Brain (organoid and tissue), 16 donors: ENCODE measurements at places on chromosomes 3 and 15.

DNA sequence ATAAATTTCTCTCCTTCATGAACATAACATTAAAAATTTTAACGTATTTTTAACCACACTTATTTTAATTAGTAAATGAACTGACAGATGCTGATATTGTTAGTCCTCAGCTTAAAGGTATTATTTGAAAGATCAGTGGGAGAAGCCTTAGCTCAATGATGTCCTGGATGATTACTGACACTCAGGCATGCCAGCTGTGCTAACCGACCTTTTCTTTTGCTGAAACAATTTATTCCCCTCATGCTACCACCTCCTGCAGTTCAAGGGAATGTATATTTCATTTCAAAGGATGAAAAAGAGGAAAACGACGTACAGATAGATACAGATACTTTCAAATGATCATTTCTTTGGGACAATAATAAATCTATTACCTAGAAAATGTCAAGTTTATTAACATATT lies 620.8 kb downstream of the FGF12 start:
- peak; percentile 60 for DNase-seq

DNA sequence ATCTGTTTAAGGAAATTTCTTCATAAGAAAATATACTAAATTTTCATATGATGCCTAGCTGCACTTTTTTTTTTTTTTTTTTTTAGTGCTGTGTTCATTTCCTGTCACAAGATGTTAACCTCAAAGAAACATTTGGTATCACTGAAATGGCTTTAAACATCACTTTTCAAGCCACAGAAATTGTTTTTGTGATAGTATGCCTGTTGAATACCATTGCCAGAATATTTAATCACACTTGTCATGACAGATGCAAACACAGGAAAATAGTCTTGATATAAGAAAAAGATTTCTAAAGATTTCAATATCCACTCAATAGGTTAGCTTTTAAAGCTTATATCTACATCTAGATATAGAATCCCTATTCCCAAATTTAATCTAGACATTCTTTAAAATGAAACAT lies 608.5 kb upstream of the AGTR1 start:
- no peak for DNase-seq

GRCh38 chr15:29452881-29453731 lies 183.5 kb upstream of the NSMCE3 start:
- DNase-seq = no peak

- DNase-seq = no peak
Observed at GRCh38 chr3:177439694-177440269, 242.5 kb upstream of the TBL1XR1 start.

DNA sequence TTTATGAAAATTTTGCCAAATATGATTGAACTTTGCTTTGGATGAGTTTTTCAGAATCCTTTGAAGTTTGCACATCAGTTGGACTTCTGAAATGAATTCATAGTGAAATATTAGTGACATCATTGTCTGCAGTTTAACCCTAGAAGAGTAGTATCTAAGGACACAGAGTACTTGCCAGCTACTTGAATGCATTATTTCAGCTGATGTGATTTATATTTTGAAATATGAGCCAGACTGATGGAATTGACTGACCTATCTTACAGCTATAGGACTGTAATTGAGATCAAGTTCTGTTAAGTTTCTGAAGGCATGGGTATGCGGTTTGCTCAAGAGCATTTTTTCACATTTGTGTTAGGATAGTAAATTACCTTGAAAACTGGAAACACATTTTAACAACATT lies 51.2 kb downstream of the LYSMD4 start:
- no peak for DNase-seq

GRCh38 chr15:71334873-71335272 lies 219.6 kb downstream of the THSD4 start:
- peak; percentile 43 for DNase-seq

DNA sequence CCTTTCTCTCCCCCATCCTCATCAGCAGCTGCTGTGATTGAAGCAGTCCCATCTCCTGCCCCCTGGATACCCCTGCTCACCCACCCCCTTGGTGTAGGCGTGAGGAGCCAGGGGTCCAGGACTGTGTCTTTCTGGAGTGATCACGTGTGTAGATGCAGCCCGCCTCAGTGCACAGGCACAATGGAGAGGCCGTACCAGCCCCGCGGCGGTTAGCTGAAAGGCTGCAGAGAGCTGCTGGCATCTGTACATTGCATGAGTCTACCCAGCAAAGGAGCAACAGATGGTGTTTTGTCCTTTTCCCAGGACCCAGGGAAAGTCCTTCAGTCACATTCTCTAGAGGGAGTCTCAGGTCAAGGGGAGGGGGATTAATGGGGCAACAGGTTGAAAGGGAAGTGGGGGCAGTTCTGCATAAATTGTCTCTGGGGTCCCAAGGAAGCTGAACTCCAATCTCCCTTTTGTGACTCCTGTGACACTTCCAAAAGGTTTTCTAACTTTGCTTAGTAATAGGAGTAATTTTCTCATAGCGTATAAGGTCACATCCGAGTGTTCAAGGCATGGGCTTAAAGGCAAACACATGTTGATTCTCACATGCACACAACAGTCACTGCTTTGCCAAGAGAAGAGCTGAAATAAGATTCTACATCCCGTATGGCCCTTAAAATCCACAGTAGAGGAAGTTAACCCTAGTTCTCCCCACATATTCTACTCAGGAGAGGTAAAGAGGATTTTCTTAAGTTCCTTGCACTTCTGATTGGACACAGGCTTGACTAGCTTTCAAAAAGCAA lies 7.1 kb downstream of the CSPG5 start:
- peak; percentile 89 for DNase-seq

GRCh38 chr3:14441920-14442300 lies 39.5 kb downstream of the SLC6A6 start:
- DNase-seq = no peak

DNA sequence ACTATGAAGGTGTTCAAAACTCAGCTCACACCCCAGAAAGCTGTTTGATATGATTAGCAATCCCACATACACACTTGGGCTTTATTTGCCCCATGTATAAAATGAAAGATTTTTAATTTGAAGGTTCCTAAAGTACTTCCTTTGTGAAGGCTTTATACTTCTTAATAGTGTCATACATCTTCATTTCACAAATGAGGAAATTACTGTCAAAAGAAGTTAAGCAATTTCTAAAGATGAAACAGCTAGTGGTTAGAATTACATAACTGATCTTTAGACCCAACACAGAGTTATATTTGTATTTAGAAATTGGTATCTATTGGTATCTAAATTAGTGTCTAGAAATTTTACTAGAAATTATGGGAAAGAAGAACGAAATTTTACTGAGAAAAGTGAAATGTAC lies 7.1 kb downstream of the CD200R1 start:
- DNase-seq = no peak

- no peak for DNase-seq
Observed at GRCh38 chr15:79543097-79543496, 111.0 kb downstream of the MINAR1 start.

- DNase-seq = no peak
Observed at GRCh38 chr3:72079369-72079872, 294.5 kb upstream of the PROK2 start.

GRCh38 chr15:84572231-84572630 lies 28.6 kb upstream of the ZSCAN2 start:
- no peak for DNase-seq

GRCh38 chr15:69660658-69661405 lies 208.2 kb downstream of the RPLP1 start:
- no peak for DNase-seq

DNA sequence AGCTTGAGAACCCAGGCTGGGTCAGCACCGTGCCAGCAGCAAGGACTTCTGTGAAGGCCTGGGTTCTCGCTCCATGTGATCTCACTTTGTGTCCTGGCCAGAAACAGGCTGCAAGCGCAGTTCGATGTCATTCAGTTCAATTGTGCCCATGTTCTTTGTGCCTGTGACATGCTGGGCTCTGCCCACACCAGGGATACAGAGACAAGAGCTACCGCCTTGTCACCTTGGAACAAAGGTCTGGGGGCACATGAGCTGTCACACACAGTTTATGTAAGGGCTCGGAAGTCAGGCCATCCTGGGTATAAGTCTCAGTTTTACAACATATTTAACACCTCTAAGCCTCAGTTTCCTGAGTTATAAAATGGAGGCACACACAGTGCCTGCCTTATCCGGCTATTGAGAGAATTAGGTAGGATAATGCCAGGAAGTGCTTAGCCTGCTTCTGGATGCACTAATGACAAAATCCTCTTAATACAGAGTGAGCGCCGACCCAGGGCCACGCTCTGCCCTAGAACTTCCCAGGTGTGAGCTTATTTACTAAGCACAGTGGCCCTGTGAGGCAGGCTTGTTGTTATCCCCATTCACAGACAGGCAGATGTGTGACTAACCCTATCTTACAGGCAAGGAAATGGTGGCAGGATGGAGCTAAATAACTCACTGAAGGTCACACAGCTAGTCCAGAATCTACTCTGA lies 50.4 kb upstream of the LIMD1 start:
- DNase-seq = no peak

DNA sequence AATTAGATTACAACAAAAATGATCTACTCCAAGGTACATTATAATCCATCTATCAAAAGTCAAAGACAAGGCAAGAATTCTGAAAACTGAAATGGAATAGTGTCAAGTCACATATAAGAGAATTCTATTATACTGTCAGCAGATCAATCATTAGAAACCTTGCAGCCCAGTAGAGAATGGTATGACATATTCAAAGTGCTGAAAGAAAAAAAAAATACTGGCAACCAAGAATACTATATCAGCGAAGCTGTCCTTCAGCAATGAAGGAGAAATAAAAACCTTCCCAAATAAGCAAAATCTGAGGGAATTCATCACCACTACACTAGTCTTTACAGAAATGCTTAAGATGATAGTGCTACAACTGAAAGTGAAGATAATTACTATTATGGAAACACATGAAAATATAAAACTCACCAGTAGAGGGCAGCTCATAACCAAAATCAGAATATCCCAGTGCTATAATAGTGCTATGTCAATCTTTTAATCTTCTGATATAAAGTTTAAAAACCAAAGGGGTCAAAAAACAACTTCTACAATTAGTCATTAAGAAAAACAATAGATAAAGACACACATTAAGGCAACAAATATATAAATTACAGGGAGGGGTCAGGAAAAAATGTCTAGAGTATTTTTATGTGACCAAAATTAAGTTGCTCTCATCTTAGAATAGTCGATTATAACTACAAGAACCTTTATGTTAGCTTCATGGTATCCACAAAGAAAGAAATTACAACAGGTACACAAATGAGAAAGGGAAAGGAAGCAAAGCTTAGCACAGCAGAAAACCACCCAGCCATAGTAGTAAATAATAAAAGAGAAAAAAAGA lies 190.7 kb upstream of the CNTN6 start:
- DNase-seq = no peak

DNA sequence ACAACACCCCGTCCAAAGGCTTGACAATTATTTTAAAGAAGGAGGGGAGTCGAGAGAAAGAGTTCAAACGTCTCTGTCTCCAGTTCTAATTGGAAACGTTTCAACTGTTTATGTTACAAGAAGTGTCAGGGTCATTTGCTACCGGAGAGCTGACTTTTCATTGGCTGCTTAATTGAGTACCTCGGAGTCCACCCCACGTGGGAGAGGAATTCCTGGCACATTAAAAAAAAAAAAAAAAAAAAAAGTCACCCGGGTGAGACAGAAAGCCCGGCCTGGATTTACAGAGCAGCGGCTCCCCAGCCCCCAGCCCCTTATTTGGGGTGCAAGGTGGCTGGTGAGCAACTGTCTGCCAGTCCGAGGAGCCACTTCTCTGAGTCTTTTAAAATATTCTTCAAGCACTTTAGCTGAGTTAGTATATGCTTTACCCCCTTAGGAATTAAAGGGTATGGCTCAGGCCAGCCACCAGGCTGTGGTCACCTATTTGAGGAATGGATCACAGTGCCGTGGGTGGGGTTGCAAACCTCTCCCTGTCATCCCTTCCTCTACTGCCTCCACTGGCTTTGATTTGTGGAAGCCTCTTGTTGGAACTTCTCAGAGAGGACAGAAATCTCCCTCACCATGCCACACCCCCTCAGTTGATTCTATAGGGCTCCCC lies 3.9 kb upstream of the TLE3 start:
- DNase-seq = peak; percentile 93

DNA sequence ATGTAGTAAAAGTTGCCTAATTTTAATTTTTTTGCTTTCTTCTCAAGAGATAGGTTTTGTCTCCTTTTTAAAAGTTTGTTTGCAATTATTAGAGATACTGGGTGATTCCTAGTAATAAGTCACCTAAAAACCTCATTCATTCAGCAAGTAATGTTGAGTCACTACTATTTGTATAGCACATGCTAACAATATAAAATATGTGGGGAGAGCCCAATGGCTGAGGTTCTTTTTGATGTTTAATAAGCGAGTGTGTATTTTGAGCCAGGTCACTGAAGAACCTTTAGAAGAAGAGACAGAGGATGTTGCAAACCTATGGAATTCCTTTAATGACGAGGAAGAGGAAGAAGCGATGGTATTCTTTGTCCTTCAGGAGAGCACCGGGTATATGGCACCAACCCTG lies 123.7 kb upstream of the CHRM5 start:
- DNase-seq = no peak

DNA sequence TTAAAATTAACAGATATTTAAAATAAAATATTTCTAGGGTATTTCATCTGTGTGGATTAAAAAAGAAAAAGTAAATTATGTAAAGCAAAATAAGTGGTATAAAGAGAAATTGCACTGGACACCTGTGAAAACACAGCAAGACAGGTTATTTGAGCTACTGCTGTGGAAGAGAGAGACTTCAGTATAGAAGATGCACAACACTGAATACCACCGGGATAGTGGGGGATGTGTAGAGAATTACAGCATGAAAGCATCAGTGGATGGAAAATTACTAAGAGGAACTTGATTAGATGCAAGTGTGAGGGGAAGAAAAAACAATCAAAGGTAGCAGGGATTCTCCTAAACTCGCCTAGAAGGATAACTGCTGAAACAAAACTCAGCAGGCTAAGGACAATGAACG lies 1242.5 kb upstream of the GBE1 start:
- no peak for DNase-seq

- DNase-seq = no peak
Observed at GRCh38 chr15:41900526-41901380, 6.9 kb upstream of the SPTBN5 start.

DNA sequence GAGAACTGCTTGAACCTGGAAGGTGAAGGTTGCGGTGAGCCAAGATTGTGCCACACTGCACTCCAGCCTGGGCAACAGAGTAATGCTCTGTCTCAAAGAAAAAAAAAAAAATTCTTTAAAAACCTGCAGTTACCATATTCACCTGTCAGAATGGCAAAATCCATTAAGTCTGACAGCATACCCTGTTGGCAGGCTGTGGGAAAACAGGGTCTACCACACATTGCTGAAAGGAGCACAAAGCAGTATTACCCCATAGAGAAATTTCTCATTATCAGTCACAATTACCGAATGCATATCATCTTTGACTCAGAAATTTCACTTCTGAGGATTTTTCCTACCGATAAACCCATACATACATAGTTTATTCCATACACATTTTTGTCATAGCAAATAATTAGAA lies 264.1 kb upstream of the SLCO3A1 start:
- DNase-seq = no peak

DNA sequence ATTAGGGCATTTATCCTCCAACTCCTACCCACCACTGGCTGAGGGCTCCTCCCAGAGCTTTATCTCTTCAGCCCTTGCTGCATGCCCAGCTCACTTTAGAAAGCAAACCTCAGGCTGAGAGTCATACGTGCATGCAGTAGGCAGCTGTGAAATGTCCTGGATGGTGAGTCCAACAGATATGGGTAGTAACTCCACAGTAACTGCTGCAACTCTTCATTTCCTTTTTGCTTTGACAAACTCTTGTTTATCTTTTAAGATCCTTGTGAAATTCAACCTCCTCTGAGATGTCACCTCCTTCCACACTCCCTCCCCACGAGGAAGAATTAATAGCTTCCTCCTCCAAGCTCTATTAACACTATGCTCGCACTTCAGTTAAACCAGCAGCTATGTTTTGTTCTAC lies 35.9 kb upstream of the CTNNB1 start:
- DNase-seq = no peak
